ENCODE measurements at places on chromosomes 1 and 21. TPM values are rescaled to one million over a fixed set of nuclear protein-coding genes. Genes with fewer than 3 reads are reported as not detected.

- no peak for ATAC-seq
Measured at GRCh38 chr1:87399264-87399663, 70.6 kb downstream of the LMO4 start.

- ATAC-seq = peak; percentile 48
Measured at GRCh38 chr1:206734499-206735142, 36.0 kb upstream of the IL19 start.

- ATAC-seq = no peak
Measured at GRCh38 chr1:218274511-218274910, 10.6 kb upstream of the RRP15 start.

DNA sequence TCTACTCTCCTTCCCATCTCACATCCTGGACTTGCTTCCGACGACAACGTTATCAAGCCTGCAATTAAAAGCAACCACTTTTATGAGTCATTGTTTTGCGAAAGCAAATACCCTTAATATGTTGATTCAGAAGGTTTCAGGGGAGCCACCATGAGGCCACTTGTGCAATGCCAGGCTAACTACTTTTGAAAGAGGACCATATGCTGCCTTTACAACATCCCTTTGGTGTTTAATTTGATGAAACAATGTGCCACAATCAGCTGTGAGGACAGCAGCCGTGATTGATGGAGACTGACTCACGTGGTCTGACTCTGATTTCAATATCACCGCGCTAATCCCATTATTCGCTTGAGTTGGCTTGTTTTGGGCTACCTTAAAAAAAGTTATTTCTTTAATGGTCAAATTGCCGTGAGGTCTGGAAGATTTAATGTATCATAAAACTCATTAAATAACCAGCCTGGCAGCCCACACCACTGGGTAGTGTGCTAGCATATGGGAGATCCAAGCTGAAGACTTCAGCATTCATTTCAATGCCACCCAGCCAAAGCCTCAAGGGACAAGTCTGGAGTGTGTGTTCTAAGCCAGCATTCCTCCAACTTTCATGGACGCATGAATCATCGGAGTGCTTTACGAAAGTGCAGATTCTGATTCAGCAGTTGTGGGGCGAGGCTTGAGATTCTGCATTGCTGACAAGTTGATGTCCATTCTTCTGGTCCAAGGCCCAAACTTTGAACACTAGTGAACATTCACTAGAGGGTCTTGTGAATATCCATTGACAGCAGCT is 73.3 kb upstream of the PAXBP1 start:
- ATAC-seq = no peak

DNA sequence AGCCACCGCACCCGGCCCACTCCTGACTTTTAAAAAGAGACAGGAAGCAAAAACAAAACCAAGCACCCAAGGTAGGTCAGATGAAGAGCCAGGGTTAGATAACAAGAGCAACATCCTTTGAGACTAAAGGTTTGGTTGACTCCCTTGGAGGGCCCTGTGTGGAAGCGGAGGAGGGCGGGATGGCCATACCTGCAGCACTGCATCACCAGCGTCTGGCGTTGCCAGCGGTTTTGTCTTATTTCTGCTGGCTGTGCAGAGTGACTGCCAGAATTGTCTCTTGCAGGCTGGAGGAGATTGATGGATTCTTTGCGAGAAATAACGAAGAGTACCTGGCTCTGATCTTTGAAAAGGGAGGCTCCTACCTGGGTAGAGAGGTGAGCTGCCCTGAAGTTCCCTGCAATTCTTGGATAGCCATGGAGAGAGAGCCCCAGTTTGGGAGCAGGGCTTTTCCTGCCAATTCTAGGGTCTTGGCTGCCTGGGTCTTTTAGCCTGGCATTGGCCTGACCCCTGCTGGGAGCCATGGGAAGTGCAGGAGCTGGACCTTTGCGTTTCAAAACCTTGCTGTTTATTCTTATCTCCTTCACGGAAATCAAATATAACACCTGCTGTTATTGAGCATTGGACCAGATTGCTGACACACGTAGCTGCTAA is 24.0 kb downstream of the QSOX1 start:
- peak; percentile 55 for ATAC-seq

The WRAP73 gene
- total RNA-seq = 15.3 TPM

The CACNA1S gene
- total RNA-seq = not detected

The ACOT11 gene
- total RNA-seq = 11.5 TPM

The PTGER3 gene
- total RNA-seq = 18.4 TPM

The RNF207 gene
- total RNA-seq = 34.1 TPM

The PDC gene
- total RNA-seq = not detected

The RGS16 gene
- 10.6 TPM for total RNA-seq

The LBR gene
- 78.2 TPM for total RNA-seq

- peak; percentile 44 for ATAC-seq
Measured at GRCh38 chr21:34595457-34595856, 19.5 kb downstream of the RCAN1 start.

The TMPRSS15 gene
- total RNA-seq = not detected

GRCh38 chr1:248885646-248886045 is 20.4 kb upstream of the PGBD2 start:
- ATAC-seq = no peak

The MSH4 gene
- total RNA-seq = not detected

The PADI4 gene
- 1.6 TPM for total RNA-seq

GRCh38 chr1:104807590-104807989 is 1057.9 kb downstream of the AMY1C start:
- no peak for ATAC-seq

The F13B gene
- total RNA-seq = not detected

DNA sequence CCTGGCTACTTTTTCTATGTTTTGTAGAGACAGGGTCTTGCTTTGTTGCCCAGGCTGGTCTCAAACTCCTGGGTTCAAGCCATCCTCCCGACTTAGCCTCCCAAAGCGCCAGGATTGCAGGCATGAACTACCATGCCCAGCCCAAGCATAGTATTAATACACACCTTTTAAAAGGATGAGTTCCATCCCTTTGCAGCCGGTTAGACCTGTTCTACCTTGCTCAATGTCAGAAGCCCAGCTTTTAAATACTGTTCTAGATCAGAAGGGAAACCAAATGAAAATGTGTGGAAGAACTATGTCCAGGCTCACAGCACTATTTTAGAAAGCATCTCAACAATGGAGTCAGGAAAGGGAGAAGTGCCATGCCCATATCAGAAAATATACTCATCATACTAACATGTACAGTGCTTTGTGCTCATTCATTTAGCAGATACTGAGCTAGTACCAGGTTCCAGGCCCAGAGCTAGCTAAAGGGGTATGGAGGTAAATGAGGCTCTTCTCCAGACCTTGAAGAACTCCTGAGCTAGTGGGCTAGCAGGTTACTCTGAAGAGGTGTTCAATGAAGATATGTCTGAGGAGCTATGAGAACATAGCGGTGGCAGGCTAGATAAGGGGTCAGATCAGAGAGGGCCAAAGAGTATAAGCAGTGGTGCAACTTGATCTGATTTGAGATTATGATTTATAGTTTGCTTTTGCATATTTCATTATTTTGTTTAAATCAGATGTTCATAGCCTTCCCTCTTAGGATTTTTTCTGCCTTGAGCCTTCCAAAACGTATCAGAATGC is 78.2 kb downstream of the RNF220 start:
- no peak for ATAC-seq

The TNFRSF14 gene
- total RNA-seq = 23.0 TPM

- ATAC-seq = no peak
Measured at GRCh38 chr1:85607921-85608265, 27.3 kb downstream of the CCN1 start.

- peak; percentile 13 for ATAC-seq
Measured at GRCh38 chr1:18955441-18956192, 859 bp downstream of the IFFO2 start.

GRCh38 chr1:66285618-66286270 is 248.2 kb upstream of the SGIP1 start:
- ATAC-seq = no peak

GRCh38 chr1:153777648-153778047 is 2.4 kb downstream of the SLC27A3 start:
- no peak for ATAC-seq

The PRELP gene
- 67.4 TPM for total RNA-seq

DNA sequence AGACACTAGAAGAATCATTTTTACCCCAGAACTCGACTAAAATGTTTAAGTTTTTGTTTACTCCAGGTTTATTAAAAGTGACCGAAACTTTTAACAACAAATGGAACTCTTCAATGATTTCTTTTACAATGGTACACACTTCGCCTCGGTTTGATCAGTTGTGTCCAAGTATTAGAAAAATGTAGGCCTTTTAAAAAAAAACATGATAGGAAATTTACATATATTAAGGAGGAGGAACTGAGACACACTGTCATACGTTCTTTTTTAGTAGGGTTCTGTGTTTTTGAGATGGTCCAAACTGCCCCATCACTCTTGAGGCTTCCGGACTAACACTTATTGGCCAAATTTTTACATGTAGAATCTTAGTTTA is 1.3 kb downstream of the PRDM2 start:
- no peak for ATAC-seq

DNA sequence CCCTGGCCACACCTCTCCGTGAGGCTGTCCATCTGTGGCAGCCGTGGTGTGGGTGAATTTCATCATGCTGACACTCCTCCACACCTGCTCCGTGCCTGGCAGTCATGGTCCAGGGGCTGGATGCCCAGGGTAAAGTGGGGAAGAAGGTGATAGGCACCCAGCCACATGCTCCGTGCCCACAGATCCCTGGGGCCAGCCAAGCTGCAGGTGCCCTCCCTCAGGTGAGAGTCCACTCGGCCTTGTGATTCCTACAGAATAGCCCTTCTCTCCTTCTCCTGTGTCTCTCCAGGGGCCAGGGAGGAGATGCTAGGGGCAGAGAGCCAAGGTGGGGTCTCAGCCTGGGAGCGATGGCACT is 16.8 kb upstream of the POFUT2 start:
- no peak for ATAC-seq

GRCh38 chr1:40784141-40784770 is 669 bp downstream of the KCNQ4 start:
- ATAC-seq = peak; percentile 21

DNA sequence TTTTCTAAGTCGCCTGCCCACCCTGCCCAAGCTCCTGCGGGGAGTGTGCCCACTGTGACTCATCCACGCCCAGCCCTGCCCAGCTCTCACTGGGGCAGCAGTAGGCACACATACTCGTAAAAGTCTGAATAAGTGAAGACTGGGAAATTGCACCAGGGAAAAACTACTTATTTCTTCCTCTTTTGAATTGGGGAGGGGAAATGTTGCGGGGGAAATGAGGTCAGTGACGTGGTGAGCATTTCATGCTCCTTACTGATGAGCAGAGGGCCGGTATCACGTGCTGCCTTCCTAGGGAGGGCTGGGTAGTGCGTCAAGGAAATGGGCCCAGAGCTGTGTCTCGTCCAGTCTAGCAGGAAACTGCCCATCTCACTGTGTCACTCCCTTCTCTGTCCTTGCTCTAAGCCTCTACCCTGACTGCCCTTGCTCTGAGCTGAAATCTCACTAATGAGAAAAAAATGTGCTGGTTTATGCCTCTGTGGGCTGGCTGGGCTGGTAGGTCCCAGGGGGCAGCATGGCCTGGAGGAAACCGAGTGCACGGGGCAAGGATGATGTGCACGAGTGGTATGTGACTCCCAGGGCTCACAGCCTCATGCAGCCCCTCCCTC is 13.5 kb upstream of the TNFRSF1B start:
- peak; percentile 80 for ATAC-seq

DNA sequence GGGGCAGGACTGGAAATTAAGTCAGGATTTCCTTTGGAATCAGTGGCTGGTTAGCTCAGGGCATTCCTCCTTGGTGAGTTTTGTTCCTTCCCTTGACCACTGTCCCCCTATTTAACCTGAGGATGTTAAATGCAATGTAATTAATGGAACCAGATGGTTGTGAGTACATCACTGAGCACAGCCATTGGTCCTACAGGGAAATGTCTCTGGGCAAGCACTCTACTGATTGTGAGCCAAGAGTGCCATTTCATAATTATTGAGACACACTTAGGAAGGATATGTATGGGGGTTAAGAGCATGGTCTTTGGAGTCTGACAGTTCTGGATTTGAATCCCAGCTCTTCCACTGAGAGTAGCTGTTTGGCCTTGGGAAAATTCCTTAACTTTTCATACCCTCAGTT is 74.4 kb downstream of the SPAG17 start:
- ATAC-seq = no peak

DNA sequence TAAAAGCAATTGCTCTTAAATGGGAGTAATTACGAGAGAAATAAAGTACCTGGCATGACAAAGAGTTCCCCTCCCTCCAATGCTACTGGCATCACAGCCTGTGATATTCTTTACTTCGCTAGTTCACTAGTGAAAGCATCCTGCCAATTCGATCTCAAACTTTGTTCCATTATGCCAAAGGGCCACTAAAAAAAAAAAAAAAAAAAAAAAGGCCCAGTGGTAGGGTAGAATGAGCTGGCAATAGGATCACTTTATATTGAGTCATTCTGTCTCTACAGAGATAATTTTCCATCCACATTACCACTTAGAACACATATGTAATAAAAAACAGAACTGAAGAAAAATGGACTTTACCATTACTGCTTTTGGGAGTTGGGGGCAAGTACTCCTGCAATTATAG is 11.2 kb downstream of the PUM1 start:
- ATAC-seq = no peak

DNA sequence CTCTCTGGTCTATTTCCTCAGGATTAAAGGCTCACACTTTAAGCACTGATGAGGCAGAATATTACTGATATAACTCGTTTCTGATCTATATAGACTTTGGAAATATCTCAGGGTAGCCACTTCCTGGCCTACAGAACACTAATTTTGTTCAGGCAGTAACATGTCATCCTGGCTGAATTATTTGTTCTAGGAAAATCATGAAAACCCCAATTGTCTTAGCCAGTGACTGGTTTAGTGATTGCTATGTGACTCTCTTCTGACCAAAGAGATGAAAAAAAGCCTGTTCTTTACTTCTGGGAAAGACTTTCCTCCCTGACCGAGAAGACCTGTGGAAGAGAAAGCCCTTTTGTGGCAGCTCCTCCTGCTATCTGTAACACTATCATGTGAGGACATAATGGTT is 453.7 kb downstream of the SETD4 start:
- ATAC-seq = no peak

The RAB7B gene
- 0.78 TPM for total RNA-seq

The RGS1 gene
- 18.0 TPM for total RNA-seq

DNA sequence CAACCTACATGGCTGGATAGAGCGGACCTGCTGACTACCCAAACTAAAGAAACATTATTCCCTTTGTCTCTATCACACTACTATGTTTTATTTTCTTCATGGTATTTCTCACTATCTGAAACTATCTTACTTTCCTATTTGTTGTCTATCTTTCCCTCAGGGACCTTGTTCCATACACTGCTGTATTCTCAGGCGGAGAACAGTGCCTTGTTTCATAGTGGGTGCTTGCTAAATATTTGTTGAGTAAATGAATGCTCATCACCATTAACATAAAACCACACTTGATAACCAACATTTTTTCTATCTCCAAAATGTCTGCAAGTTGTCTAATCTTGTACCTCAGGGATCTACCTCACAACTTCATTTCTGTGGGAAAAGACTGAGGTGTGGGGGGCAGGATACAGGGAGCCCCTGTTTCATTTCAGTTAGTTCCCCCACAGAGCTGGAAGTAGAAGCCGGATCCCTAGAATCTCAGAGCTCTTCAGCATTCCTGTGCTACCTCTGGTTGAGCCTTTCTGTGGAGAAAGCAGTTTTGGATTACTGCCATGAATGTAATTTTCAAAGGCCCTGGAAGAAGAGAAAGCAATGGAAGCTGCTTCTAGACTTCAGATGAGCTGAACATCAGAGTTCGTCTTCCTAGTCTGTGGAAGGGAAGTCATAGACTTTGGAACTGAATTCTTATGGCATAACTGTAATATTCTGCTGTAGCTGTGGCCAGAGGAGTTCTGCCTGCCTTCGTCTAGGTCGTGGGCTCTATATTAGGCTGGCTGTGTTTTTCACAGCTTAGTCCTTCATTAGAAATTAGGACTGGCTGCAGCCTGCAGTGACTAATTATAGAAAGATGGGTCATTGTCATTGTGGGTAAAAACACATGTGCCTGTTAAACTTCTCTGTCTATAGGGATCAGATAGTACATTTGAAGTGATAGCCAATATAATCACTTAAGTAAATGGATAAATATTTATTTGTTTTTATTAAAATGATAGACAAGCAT is 293.2 kb upstream of the SGIP1 start:
- no peak for ATAC-seq

Data from gastroesophageal sphincter (tissue), 4 donors.